ENCODE measurements at places on chromosomes 13 and 19.
A peak's percentile ranks its signal among the peaks of the same experiment; 100 is the strongest.

GRCh38 chr13:111114362-111115060 lies 599 bp upstream of the ARHGEF7 start:
- no peak for DNase-seq
- peaks cover 20% of the 10 kb centered on the region for H3K27me3 ChIP-seq
- H3K27ac ChIP-seq: no peak overlapping the region
- no peaks in the 10 kb centered on the region for H3K4me1 ChIP-seq
- H3K36me3 ChIP-seq: no peaks in the 10 kb centered on the region

DNA sequence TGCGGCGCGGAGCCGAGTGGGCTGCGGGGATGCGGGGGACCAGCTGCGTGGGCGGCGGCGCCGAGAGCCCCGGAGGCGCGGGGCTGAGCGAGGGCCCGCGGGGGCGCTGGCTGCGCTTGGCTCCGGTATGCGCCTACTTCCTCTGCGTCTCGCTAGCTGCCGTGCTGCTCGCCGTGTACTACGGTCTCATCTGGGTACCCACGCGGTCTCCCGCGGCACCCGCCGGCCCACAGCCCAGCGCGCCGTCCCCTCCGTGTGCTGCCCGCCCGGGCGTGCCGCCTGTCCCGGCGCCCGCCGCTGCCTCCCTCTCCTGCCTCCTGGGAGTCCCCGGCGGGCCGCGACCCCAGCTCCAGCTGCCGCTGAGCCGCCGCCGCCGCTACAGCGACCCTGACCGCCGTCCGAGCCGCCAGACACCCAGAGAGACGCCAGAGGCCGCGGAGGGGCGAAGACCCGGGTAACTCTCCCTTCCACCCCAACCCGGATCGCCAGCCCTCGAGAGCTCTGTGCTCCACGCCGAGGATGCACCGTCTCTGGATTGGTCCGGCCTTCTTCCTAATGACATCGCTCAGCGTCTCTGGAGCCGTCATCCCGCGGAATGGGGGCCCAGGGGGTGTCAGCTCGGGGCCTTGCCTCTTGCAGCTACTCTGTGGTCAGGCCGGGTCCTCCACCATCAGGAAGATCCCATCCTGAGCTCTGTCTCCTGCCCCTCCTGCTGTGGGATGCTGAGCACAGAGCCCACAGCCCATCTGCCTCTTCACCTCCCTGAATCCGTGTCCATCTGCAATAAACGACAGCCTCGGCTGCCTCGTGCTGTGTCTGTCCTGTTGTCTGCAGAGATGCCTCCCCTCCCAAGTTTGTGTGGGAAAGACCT lies 441 bp downstream of the INAFM1 start:
- H3K27ac ChIP-seq: peak overlapping the region; percentile 3
- peaks cover 9% of the 10 kb centered on the region for H3K4me1 ChIP-seq
- no peaks in the 10 kb centered on the region for H3K27me3 ChIP-seq
- no peak for DNase-seq

DNA sequence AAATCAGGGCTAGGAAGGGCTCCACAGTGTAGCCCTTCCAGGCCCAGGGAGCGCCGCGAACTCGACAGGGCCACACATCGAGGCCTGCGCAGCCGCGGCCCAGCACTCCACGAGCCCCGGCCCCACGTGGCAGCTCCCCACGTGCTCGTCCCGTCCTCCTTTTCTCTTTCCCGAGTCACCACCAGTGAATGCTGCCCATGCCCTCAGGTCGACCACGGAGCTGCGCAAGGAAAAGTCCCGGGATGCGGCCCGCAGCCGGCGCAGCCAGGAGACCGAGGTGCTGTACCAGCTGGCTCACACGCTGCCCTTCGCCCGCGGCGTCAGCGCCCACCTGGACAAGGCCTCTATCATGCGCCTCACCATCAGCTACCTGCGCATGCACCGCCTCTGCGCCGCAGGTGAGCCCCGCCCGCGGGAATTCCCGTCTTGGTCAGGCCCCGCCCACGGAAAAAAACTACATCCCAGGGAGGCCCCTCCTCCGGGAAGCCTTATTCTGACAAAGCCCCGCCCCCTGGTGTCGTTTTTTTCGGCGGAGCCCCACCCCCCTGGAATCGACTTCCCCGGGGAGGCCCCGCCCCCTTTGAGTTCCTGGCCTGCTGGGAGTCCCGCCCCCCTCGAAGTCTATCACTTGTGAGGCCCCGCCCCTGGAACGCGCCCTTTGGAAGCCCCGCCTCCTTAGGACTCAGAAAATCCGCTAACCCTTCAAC lies 7.0 kb downstream of the HIF3A start:
- no peaks in the 10 kb centered on the region for H3K36me3 ChIP-seq
- H3K4me1 ChIP-seq: no peaks in the 10 kb centered on the region
- no peaks in the 10 kb centered on the region for H3K27me3 ChIP-seq

GRCh38 chr19:40283414-40284250 lies 1.5 kb downstream of the AKT2 start:
- no peak for DNase-seq
- H3K36me3 ChIP-seq: peaks cover 9% of the 10 kb centered on the region
- peak overlapping the region; percentile 82 for H3K27ac ChIP-seq
- peak overlapping the region; percentile 36 for H3K4me3 ChIP-seq

DNA sequence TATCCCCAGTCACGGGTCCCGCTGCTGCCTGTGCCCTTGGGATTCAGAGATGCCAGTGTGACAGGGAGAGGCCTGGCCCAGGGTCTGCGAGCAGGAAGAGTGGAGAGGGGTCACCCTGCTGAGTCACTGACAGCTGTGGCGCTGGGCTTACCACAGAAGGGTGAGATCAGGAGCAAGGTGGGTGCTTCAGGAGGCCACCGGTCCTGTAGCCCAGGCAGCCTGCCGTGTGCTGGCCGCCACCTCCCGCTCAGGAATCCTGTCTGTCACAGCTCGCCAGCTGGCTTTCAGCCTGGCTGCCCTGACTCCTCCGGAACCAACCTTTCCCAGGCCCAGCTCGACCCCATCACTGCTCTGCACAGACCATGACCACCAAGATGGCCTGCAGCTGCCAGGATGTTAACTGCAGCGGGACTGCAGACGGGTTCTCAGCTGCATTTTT lies 25.3 kb downstream of the NAXD start:
- H3K4me3 ChIP-seq: no peak overlapping the region
- H3K36me3 ChIP-seq: no peaks in the 10 kb centered on the region
- H3K27me3 ChIP-seq: no peaks in the 10 kb centered on the region
- DNase-seq: no peak
- H3K27ac ChIP-seq: no peak overlapping the region

DNA sequence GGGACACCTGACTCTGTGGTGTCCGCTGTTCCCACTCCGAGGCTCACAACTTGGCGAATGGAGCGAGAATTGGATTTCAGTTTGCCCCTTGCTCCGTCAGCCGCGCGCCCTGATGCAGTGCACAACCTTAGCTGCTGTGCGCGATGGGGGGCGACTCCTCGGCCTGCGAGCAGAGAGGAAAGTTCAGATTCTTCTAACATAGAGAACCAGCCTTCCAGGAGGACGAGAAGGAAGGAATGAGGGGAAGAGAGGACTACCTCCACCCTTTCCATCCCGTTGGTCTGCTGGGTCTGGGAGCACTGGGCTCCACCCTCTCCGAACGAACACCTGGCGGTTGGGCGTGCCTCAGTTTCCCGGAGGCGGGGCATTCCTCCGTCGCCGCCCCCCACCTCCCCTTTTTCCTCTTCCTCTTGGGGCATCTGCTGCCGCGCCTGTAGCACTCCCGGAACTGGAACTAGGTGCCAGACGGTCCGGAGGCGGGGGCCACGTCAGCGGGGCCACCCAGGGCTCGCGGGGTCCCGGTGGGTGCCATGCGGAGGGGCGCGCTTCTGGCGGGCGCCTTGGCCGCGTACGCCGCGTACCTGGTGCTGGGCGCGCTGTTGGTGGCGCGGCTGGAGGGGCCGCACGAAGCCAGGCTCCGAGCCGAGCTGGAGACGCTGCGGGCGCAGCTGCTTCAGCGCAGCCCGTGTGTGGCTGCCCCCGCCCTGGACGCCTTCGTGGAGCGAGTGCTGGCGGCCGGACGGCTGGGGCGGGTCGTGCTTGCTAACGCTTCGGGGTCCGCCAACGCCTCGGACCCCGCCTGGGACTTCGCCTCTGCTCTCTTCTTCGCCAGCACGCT lies at the start of gene KCNK6:
Gene KCNK6 (plus strand): TSS at position 425 of the 838 bp plus-strand sequence. CDS start 106 bp downstream, at position 531.
- no peak for DNase-seq
- peak within 1 kb of the TSS; percentile 60 for H3K27ac ChIP-seq
- no peaks in the 10 kb centered on the region for H3K36me3 ChIP-seq

DNA sequence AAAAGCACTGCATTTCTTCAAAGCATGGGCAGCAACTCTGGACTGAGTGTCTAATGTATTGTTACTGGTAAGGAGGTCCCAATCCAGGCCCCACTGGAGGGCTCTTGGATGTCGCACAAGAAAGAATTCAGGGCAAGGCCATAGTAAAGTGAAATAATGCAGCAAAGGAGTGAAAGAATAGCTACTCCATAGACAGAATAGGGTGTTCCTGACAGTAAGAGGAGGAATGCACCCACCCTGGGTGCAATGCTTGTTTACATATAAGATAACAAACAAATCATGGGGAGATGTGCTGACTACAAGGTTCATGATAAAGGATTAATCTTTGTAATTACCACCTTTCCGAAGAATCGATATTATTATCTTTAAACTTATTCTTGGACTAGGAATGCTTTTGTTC lies 58.8 kb upstream of the ABCC4 start:
- 0 out of 2 replicates have a peak, but pooled peaks cover 4% of the 10 kb centered on the region for H3K4me1 ChIP-seq
- H3K27me3 ChIP-seq: no peaks in the 10 kb centered on the region
- no peak overlapping the region for H3K27ac ChIP-seq
- no peak for DNase-seq

DNA sequence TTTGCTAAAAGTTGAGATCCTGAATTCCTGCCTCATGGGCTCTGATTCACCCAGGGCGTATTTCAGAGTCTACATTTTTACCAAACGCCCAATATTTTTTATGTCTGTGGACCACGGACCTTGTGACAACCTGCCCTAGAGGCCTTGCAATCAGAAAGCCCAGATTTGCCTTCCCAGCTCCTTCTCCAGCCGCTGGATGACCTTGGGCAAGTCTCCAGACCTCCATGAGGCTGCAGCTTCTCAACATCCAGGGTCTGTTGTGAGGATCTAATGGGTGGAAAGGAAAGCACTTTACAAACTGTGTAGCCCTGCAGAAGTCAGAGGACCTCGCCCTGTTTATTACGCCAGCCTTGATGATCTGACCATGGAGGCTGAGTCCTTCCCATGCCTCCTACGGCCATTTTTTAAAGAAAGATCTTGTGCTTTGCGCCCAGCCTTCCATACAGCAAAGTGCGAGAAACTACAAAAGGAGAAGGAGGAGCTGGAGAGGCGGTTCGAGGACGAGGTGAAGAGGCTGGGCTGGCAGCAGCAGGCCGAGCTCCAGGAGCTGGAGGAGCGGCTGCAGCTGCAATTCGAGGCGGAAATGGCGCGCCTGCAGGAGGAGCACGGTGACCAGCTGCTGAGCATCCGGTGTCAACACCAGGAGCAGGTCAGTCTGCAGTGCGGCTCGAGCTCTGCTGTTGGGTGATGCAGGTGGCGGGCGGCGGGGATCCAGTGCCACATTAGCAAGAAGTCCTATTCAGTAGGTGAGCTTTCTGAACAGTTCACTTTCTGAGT lies 115.6 kb downstream of the SLC7A1 start:
- no peaks in the 10 kb centered on the region for H3K4me1 ChIP-seq
- H3K4me3 ChIP-seq: no peak overlapping the region
- DNase-seq: no peak
- H3K27me3 ChIP-seq: no peaks in the 10 kb centered on the region
- H3K36me3 ChIP-seq: no peaks in the 10 kb centered on the region
- H3K27ac ChIP-seq: no peak overlapping the region

DNA sequence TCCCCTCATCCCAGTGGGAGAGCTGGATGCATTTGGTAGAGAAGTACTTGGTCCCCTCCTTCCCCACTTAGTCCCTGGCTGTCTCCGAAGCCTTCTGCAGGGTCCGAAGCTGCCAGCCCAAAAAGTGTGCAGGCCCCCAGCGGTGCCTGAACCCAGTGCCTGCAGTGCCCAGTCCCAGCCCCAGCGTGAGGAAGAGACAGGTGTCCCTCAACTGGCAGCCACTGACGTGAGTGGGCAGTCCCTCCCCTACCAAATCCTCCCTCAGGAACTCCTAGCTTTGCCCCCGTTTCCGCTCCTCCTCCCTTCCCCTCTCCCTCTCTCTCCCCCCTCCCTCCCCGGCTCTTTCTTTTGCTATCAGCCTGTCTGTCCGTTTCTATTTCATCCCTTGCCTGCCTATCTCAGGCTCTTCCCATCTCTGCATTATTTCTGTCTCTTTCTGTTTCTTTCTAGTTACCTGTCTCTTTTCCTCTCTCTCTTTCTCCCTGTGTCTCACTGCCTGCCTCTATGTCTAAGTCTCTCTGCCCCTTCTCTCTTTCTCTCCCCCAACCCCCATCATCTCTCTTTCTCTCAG lies 1.8 kb upstream of the LTBP4 start:
- no peaks in the 10 kb centered on the region for H3K27me3 ChIP-seq
- H3K27ac ChIP-seq: no peak overlapping the region
- H3K36me3 ChIP-seq: no peaks in the 10 kb centered on the region
- H3K4me3 ChIP-seq: no peak overlapping the region
- DNase-seq: no peak

DNA sequence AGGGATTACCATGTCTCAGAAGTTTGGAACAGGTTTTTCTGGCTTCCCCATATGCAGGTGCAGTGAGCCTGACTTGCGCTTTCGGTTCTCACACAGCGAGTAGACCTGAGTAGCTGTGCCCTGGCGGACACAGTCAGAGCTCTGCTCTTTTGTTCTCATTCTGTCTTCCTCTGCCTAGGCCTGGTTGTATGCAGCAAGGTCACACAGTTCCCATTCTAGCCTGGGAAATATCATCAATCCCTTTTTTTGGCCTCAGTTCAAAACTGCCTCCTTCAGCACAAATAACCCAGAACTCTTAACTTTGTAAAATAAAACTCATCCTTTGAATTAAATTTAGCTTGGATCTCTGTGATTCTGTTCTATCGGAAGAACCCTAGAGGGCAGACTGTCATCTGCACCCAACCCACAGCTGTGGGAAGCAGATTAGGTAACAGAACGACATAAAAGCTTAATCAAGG lies 10.2 kb downstream of the OXGR1 start:
- no peak for DNase-seq
- no peak overlapping the region for H3K27ac ChIP-seq
- no peaks in the 10 kb centered on the region for H3K4me1 ChIP-seq
- H3K27me3 ChIP-seq: no peaks in the 10 kb centered on the region

DNA sequence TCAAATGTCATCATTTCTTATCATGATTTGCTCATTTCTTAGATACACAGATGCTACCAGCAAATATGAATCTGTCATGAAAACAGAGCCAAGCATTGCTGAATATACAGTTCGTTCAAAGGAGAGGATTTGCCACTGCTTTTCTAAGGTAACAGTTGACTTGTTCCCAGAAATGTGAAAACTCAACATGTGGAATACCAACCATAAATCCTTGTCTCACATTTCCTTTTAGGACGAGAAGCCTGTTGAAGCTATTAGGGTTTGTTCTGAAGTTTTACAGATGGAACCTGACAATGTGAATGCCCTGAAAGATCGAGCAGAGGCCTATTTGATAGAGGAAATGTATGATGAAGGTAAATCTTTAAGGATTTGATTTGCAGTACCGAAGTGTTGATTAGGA lies 86.7 kb downstream of the DNAJC3 start:
- H3K4me1 ChIP-seq: no peaks in the 10 kb centered on the region
- no peak overlapping the region for H3K27ac ChIP-seq
- H3K36me3 ChIP-seq: peaks cover 2% of the 10 kb centered on the region
- no peak overlapping the region for H3K4me3 ChIP-seq
- no peak for DNase-seq

DNA sequence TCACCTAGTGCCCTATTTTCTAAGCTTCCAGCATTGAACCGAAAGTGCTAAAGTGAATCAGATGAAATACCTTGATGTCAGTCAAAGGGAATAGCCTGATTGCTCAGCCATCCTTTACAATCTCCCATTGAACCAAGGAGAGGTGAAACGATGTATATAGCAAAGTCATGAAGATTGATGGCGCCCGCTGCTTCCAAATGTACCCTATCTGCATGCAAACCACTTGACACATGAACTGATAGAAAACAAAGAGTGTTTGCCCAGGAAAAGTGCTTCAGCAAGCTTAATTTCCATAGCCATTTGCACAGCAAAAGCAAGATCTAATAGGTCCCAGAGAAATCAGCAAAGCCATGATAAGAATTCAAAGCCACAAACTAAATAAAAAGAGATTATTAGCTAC lies 624.9 kb upstream of the PCDH9 start:
- DNase-seq: no peak
- H3K27ac ChIP-seq: no peak overlapping the region
